ENCODE measurements at places on chromosomes 3 and 15. TPM values are rescaled to one million over a fixed set of nuclear protein-coding genes. Genes with fewer than 3 reads are reported as not detected.

C3orf49 gene
- total RNA-seq = not detected

LAMB2 gene
- 374 TPM for total RNA-seq

GOLGA8R gene
- total RNA-seq = 2.2 TPM

ENTPD3 gene
- total RNA-seq = not detected

ACAN gene
- total RNA-seq = not detected

CPN2 gene
- total RNA-seq = not detected

CTXN2 gene
- total RNA-seq = 0.14 TPM

TIMP4 gene
- 0.40 TPM for total RNA-seq

GPR62 gene
- total RNA-seq = 0.15 TPM

MRPL46 gene
- total RNA-seq = 27.9 TPM

GRCh38 chr3:183825456-183826161 lies at the start of gene MAP6D1:
TSS of gene MAP6D1 (minus strand) at chr3:183825577. CDS start at chr3:183825547, 30 bp downstream.
- DNase-seq = peak; percentile 42

GRCh38 chr15:36252146-36252711 lies 327.2 kb upstream of the CDIN1 start:
- no peak for DNase-seq

- DNase-seq = no peak
These were observed 80.6 kb downstream of the MYO9A start for GRCh38 chr15:72037321-72037720.

- DNase-seq = no peak
These were observed 111.7 kb downstream of the XXYLT1 start for GRCh38 chr3:195159117-195159813.

DNA sequence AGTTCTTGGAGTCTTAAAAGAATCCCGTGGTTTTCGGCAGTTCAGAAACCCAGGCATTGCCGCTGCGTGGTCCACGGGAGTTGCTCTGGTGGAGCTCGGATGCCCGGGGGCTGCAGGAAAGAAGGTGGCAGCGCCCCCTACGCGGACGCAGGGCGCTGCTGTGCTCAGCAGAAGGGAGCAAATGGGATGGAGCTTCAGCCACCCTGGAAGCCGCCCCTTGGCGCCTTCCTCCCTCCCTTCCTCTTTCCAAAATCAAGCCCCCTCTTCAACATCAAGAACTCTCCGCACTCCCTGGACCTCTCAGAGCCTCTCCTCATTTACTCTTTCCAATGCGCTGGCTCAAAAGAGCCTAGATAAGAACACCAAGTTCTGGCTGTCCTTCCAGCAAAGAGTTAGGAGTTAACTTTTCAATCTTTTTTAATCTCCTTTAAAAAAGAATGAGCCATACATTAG lies 880 bp upstream of the CHRNA7 start:
- DNase-seq = peak; percentile 10

DNA sequence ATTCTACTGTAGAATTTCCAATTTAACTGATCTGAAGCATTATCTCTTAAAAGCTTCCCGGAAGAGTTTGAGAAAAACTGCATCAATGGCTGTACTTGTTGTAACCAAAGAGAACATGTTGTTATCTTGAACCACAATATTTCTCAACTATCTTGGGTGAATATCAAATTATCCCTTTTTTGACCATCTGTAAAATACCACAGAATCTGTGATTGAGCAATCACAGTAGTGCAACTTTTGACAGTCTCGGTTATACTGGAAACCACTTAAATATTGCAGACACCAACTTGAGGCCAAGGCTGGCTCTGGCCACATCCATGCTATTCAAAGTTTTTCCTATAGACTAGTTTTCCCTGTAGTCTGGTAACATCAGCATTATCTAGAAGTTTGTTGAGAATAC lies 842.8 kb upstream of the EPHA6 start:
- DNase-seq = no peak

DNA sequence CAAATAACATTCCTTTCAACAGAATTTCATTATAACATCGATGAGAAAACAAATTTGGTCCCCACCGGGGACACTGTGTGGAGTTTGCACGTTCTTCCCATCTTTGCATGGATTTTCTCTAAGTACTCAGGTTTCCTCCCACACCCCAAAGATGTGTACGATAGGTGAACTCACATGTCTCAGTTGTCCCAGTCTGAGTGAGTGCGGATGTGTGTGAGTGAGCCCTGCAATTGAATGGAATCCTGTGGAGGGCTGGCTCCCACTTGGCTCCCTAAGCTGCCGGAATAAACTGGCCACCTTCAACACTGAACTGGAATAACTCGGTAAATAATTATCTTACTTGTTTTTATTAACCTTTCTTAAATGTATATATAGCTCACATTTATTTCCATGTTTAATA lies 77.0 kb downstream of the TRANK1 start:
- DNase-seq = no peak

- no peak for DNase-seq
These were observed 123.2 kb upstream of the TUSC7 start for GRCh38 chr3:116586285-116586944.

DNA sequence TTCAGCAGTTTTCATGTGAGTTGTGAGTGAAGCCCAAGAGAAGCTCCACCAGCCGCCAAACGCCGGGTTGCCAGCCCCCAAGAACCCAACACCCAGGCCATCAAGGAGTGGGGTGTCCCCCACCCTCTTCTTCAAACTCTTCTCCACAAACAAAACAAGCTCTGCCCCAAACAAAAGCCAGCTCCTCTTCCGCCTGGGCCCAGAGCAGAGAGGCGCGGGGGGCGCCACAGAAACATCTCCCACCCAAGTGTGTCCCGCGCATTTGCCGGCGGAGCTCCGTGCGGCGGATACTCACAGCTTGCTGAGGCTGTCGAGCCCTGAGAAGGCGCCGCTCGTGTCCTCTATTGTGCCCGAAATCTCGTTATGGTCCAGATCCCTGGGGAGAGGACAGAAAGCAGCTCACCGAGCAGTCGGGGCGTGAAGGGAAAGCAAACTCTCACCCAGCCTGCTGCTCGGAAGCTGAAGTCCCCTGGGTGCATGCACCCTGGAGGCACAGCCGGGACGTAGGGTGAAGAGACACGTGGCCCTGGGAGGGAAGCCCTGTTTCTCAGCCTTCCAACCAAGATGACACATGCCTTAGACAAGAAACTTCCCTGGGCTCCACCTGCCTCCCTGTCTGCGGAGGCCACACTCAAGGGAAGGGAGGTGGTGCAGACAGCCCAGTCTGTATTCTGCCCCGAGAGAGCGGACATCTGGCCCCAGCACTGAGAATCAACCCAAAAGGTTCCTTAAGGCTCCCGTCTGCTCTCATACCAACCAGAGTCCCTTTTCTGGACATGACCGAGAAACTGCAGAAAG lies 95.7 kb downstream of the LRIG1 start:
- DNase-seq = no peak

DNA sequence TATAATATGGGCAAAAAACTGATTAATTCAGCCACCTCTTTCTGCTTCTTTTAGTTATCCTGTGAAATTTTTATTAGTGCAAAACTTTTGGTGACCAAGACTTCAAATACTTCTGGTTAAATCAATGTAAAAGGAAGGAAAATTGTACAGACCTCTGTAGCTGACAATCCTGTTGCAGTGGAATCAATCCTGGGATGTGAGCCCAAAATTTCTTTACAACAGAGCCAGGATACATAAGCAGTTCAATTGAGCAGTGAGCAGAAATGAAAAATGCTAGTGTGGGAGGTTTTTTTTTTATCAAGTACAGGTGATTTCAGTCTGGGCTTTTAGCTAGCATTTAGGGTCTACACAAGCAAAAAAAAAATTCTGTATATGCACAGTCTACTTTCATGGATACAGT lies 398.0 kb downstream of the OTOL1 start:
- no peak for DNase-seq

- DNase-seq = no peak
These were observed 97.1 kb upstream of the ICE2 start for GRCh38 chr15:60576044-60576443.

DNA sequence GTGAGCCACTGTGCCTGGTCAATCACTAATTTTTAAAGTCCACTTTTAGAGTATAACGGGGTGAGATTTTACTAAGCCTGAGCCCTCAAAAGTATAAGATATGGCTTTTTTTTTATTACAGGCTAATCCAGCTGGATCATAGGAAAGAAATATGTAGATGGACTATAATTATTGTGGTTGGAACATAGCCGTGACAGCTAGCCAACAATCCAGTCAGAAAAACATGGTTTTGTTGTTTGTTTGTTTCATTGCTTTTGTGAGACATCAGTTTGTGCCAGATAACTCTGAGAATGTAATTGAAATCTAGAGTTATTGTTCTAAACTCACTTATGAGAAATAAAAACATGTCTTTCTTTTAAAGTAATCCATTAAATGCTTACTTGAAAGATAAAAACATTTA lies 37.3 kb upstream of the ATOSA start:
- DNase-seq = peak; percentile 64

DNA sequence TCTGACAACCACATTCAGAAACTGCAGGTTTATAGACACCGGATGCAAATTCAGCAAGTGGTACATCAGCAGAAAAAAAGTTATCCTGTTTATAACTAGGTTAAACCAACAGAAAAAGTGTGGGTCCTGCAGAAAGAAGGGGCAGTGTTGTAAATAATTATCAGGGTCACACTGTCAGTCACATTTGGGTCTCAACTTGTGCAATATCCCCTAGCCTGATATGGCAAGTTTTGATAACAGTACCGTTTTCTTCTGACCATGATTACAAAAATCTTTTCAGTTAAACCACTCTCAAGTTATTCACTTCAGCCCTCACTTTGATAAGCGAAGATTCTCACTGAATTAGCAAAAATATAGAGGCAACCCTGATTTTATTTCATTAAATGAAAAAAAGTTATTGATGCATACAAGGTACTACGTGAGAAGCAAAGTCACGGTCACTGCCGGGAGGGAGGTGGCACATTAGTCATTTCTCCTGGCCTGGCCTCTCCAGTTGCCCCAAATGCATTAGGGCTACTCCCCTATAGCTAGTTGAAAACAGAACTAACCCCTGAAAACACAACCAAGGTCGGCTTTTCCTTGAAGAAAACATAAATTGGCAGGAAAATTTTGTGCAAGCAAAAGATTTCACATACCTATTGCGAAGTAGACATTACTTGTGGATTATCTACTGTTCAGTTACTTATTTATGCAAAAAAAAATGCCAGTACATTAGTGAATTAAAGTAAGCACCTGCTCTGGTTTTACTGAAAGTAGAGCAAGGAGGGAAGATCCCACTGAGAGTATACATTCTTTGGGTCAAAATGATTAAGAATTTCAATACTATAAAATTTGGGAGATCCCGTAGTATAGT lies 28.6 kb downstream of the IL5RA start:
- DNase-seq = no peak

DNA sequence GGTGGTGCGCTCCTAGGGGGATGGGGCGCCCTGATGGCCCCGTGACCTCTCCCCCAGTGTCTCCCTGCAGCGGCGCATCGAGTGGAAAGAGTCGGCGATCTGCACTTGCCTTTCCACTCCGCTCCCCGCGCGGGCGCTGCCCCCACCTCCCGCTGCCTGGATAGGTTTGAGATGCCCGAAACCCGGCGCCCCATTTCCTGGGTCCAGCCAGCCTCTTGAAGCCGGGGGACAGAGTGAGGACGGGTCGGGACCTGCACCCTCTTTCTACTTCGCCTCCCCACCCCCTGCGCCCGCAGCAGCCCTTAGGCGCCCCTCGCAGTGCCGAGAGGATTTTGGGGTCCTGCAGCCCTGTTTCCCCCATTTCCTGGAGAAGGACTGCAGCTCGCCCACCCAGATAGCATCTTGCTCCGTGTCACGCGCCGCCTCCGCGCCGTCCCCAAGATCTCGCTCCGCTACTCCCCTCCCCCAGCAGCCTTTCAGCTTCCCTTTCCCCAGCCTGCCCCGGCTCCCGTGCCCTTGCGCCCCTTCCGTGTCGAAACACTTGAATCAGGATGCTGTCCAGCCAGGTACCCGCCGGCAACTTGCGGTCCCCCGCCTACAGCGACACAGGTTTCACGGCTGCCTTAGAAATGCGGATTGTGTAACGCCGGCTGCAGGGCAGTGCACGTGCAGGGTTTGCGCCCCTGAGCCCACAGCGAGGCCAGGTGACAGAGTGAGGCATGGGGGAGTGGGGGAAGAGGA lies 519 bp downstream of the ABHD6 start:
- DNase-seq = peak; percentile 18

DNA sequence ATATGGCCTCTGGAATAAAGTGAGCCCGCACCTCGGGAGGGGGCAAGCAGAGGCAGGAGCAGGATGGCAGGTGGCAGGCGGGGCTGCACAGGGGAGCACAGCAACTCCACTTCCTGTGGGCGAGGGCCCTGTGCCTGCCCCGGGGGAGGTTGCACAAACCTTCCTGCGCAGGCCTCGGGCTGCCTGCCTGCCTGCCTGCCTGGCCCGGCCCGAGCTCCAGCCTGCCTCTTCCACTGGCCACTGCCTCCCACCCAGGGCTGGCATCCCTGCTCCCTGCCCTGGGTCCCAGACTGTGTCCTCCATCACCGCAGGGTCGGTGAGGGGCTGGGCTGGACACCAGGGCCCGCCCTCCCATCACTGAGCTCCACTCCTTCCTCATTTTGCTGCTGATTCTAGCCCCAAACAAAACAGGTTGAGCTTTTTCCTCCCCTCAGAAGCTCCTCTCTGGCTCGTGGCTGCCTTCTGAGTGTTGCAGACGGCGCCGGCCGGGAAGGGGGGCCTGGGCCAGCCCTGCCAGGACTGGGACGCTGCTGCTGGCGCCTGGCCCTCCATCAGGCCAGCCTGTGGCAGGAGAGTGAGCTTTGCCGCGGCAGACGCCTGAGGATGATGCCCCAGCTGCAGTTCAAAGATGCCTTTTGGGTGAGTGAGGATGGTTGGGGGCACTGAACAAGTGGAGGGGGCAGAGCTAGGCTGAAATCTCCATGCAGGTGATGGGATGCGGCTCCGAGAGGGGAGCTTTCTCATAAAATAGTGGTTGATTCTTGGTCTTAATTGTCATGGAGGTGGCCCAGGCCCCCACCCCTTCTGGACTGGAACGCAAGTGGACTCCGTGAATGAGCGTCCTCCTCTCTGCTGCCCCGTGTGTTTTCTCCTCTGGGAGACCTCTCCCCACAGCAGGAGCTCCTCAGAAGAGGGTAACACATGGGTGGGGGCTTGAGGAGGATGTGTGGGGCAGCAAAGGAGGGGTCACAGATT lies at the start of gene PSTPIP1:
Gene PSTPIP1, plus strand, starts transcription at position 156 of the 975 bp plus-strand sequence. Its CDS starts 448 bp downstream, at position 604.
- no peak for DNase-seq

- peak; percentile 66 for DNase-seq
These were observed 51.9 kb downstream of the BBX start for GRCh38 chr3:107574650-107575049.

GRCh38 chr3:161275919-161276318 lies 54.8 kb downstream of the NMD3 start:
- DNase-seq = no peak

- DNase-seq = peak; percentile 47
These were observed 180.8 kb downstream of the KCNAB1 start for GRCh38 chr3:156300929-156301840.

- DNase-seq = no peak
These were observed 19.4 kb upstream of the SLC41A3 start for GRCh38 chr3:126103121-126104027.

DNA sequence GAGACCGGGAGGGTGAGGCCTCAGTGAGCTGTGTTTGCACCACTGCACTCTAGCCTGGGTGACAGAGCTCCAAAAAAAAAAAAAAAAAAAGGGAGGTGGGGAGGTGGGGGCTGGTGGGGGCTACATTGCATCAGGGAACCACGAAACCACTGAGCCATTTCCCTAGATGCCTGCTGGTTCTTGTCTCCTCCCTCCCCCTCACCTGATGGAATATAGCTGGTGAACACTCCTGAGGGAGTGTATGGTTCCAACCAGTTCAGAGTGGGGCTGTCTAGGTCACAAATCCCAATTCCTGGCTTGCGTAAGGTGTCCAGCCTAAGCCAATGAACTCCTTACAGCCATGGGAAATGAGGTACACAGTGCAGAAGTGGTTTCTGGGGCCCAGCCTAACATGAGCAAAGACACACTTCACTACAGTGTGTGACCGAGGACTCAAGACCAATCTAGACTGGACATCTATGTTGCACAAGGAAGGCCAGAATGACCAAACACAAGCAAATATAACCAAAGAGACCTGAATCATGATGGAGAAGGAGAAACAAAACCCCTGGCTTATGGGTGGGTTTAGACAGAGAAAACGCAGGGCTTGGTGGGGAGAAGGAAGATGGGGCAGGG lies 39.1 kb upstream of the OSBPL11 start:
- no peak for DNase-seq

Data from endothelial cell of umbilical vein (primary cell).